ENCODE measurements at places on chromosomes 1 and 21.

GRCh38 chr1:78491451-78492071, 787 bp downstream of the PTGFR start:
- peak; percentile 30 for DNase-seq

GRCh38 chr1:43835082-43836021, 98.2 kb upstream of the ARTN start:
- DNase-seq, result peak; percentile 85

DNA sequence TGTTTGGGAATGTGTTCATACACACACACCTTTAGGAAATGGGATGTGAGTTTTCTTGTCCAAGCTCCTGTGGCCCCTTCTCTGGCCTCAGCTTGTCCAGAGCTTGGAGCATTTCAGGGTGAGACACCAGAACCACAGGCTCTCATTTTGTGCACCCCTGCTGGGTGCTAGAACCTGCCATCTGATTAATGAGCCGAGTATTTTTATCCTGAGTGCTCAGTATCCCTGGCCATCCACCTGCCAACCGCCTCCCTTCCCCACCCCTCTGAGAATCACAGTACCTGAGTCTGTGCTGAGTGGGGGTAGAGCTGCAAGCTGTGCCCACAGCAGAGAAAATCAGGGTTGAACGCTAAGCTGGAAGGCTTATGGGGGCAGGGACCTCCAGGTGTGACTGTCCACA, 1.4 kb downstream of the CASQ1 start:
- DNase-seq, result no peak

DNA sequence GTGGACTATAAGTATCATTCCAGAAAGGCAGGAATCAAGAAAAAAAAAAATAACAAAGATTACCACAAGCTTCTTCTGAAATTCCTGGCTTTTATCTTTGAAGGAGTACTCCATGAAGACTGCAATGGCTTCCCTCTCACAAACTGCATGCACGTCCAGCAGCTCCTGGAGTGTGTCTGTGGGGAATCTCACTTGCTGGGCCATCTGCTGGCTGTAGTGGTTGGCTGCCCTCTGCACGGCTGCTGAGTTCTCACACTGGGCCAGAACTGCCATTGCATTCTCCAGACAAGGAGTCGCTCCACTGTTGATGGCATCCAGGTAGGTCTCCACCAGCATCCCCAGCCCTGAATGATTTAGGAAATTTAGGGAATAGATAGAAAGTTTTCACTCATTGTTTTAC, 23.3 kb upstream of the GBP2 start:
- peak; percentile 43 for DNase-seq

GRCh38 chr1:170714938-170715337, 51.0 kb downstream of the PRRX1 start:
- no peak for DNase-seq

- no peak for DNase-seq
These were observed 225.6 kb upstream of the MAP1LC3C start for GRCh38 chr1:242224461-242224860.

DNA sequence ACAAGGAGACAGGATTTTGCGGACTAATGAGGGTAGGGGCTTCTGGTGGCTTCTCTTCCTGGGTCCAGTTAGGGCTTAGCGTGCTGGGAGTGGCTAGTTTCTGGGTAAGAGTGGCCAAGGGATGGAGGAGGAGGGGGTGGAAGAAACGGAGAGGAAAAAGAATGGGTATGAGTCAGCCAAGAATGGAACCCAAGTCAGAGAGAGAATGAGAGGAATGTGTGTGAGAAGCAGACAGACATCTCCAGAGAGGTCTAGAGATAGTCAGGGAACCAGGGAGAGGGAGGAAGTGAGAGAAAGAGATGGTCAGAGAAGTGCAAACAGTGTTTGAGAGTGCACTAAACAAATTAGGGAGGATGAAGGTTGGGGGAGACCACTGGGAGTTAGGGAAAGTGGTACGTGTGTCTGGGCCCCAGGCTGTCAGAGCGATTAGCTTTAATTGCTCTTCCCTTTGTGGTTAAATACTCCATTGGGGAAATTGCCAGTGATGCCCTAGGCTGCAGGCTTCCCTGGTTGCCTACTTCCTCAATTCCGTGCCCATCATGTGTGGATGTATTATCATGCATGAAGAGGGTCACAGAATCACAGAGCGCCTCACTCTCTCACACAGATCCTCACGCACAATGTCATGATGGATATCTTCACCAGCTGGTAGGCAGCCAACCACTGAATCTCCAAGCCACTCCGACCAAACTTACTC, 1.4 kb downstream of the PEA15 start:
- peak; percentile 89 for DNase-seq

- DNase-seq, result peak; percentile 38
These were observed 52.6 kb downstream of the TRABD2B start for GRCh38 chr1:47944561-47944960.

Measured in fibroblast of pulmonary artery (primary cell).